ENCODE measurements at places on chromosomes 1 and 21.

DNA sequence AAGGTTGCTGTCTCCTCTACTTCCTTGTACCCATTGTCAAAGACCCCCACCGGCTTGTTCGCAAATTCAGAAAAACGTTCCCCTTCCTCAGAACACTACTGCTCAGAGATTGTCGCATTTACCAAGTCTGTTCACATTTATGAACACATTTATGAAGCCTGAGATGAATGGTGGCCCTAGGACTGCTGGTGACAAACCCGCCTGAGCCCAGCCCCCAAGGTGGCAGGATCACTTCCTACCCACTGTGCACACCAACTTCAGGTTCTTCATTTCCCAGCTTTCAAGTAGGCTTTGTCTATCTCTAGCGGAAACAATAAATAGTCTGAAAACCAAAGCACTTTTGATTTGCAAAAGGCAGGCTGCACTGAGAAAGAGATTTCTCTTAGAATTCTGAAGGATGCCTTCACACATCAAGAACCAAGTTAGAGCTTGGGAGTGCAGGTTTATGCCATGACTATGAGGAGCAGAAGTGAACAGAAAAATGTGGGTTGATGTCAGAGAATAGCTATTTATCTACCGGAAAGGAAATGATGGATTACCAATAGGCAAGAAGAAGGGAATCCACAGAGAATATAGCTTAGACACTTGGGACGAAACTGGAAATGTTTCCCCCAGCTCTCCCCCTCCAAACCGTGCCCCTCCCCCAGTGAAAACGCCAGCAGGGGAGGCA is 200.5 kb downstream of the TOMM20 start:
- no peak for DNase-seq

- no peak for DNase-seq
Measured at GRCh38 chr1:116259663-116260062, 113.4 kb upstream of the ATP1A1 start.

DNA sequence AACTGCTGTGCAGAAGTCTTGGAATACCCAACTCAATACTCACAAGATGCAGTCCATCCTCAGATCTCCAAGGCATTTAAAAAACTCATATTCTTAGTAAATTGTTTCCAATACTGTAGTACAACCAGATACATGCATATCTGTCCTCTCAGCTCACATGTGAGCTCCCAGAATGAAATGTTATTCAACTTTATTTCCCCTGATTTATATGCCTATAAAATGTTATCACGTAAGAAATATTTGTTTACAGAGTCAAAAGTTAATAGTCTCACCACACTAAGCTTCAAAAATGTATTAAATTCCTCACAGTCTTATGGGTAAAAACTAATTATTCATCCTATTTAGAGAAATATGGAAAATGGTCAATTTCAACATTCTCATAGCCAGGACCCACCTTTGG is 56.6 kb downstream of the LTN1 start:
- DNase-seq: no peak

GRCh38 chr1:20928146-20928545 is 141.0 kb upstream of the HP1BP3 start:
- DNase-seq: no peak

Measured in GM23338 (cell line).